ENCODE measurements at places on chromosomes 7 and 10. TPM values are rescaled to one million over a fixed set of nuclear protein-coding genes. Genes with fewer than 3 reads are reported as not detected.

SPDYE9 gene
- under 0.01 TPM for total RNA-seq

NRF1 gene
- total RNA-seq, result 9.3 TPM

GNGT1 gene
- not detected for total RNA-seq

C7orf33 gene
- total RNA-seq, result not detected

IGFBP3 gene
- 33.7 TPM for total RNA-seq

BEND7 gene
- 1.0 TPM for total RNA-seq

GIMAP1 gene
- total RNA-seq, result not detected

IL6 gene
- total RNA-seq, result 2.2 TPM

GLRX3 gene
- 131 TPM for total RNA-seq

NUPR2 gene
- not detected for total RNA-seq

GNA12 gene
- 56.2 TPM for total RNA-seq

SPOCK2 gene
- total RNA-seq, result 0.83 TPM

CACNB2 gene
- total RNA-seq, result 1.2 TPM

C10orf105 gene
- total RNA-seq, result not detected

CCL26 gene
- total RNA-seq, result 0.33 TPM

ARHGEF35 gene
- 2.8 TPM for total RNA-seq

SMNDC1 gene
- 6.0 TPM for total RNA-seq

FFAR4 gene
- total RNA-seq, result not detected
